ENCODE measurements at places on chromosomes 6 and 20.

DNA sequence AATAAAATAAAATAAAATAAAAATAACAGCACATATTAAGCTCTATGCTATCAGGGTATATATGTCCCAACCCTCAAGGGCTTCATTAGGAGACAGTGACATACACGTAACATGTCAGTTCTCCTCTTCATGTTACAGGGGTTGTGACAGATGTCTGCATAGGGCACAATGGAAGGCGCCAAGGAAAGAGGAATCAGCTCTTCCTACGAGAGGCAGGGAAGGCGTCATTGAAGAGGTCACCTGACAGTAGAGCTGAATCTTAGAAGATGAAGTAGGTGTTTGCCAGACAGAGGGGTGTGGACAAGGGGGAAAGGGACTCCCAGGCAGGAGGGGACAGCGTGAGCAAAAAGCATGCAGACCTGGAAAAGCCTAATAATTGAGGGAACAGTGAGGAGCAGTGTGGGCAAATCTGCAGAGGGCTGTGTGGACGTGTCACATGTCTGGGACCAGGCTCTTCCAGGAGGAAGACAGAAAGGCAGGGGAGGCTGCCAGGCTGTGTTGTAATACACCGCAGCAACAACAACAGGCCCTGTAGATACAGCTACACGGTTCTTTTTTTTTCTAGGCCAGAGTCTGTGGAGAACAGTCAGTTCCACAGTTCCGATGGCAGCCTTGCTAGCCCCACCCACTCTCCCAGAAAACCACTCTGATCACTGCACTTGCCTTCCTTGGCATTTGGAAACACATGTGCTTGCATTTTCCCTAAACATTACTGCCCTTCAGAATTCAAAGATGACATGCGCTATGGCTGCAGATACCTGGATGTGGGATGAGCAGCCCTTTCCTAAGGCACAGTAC is 2.5 kb upstream of the FKBP5 start:
- peak; percentile 16 for DNase-seq

- no peak for DNase-seq
Measured at GRCh38 chr6:163494279-163494727, 79.8 kb downstream of the QKI start.

DNA sequence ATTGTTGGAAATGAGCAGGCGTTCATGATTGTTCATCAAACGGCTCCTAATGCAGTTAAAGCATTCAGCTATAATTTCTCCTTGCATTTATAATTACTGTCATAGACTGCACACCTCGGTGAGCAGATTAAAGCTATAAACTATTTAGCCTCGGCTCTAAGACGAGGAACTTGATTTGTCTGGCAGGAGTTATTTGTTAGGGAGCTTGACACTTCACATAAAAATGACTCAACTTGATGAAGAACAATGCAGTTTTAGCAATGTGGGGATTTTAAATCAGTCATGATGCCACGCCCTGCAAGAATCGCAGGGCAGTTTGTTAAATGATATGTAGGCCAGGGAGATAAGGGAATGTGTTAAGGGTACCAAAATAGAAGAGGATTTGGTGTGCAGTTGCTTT is 290.2 kb downstream of the TSHZ2 start:
- DNase-seq: no peak

GRCh38 chr6:81309811-81310210 is 442.7 kb downstream of the TENT5A start:
- no peak for DNase-seq

GRCh38 chr6:81820980-81821379 is 68.5 kb upstream of the TENT5A start:
- no peak for DNase-seq

GRCh38 chr20:10336959-10337729 is 96.9 kb downstream of the MKKS start:
- no peak for DNase-seq

DNA sequence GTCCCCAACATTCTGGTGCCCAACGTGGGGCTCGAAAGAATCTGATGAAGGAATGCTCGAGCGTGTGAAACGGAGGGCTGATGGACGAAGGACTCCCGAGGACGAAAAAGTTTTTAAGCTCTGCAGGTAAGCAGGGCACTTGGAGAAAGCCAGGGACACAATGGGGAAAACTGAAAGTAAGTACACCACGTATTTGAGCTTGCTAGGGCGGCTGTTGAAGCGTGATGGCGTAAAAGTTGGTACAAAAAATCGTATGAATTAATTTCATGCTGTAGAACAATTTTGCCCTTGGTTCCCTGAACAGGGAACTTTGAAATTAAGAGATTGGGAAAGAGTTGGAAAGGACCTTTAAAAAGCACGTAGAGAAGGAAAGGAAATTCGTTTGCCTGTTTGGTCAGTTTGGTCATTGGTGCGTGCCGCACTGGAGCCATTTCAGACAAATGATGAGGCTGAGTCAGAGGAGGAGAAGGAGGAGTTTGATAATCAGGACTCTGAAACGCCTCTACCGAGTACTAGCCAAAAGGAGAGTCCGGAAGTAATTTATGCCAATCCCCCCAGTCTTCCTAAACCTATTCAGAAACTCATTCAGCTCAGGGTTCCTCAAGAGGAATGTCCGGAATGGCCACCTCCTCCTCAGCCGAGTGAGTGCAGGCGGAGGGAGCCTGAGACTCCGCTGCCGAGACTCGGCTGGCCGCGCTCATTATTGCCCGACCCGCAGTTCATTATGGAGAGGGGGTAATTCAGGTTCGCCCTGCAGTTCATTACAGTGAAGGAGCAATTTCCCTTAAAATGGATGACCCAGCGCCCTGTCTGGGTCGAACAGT is 59.2 kb upstream of the PRSS16 start:
- DNase-seq: no peak

DNA sequence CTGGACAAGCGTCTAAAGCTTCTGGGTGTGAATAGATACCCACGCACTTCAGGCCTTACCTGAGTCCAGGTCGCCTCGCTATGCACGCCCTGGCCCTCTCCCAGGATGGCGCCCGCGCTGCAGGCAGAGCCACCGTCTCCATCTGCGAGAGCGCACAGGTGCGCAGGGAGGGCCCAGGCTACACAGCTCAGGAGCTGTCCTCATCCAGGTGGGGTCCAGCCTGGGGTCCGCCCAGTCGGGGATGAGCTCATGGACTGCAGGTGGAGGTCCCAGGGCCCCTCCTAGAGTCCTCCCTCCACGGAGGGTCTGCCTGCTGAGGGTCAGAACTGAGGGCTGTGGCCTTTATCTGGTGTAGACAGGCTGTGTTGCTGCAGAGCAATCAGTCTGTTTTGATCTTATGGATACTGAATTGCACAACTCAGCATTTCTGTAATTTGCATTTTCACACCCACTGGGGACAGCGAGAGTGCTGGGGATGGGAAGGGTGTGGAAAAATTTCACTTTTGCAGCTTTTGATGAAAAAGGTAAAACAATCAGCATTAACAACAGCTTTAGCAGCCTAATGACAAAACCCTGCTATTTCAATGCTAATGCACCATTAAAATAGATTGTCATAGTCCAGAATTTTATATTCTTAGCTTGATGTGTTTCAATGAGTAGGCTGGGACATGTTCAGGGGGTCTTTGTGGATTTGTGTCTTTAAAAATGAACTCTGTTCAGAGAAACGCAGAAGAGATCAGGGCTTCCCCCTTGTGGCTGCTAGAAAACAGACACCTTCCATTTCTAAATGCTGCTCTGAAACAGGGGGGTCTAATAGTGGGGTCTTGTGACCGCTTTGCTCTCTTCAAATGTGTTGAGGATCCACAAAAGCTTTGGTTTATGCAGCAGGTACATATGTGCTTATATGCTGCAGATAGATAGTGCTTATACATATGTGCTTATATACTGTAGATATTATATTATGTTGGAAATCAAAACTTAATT is 77.8 kb upstream of the PHACTR3 start:
- DNase-seq: no peak

GRCh38 chr20:46402331-46402811 is 4.0 kb downstream of the ELMO2 start:
- DNase-seq: no peak

DNA sequence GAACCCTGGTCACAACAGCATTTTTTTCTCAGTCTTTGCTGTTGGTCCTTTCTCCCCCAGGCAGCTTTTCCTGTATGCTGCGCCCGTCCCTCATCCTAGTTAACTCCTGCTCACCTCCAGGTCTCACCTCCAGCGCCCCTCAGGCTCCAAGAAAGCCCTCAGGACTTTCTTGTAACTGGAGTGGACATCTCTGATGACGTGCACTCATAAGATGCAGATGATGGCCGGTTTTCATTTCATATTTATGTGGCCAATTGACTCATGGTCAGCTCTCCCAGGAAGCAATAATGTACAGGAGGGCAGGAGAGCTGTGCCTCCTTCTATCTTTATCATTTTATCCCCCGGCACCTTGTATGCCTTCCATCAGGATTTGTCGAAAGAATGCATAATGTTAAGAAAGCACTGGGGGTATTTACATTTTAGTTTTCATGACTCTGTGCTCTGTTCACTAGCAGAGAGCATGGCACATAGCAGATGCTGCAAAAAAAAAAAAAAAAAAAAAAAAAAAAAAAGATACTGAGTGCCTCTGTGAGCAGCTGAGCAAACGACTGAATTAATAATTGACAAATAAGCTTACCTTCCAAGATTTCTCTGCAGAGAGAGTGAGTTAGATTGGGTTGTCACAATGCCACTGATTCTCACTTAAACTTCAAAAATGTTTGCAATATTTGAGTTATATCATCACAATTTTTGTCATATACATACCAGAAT is 170.2 kb downstream of the DOK5 start:
- no peak for DNase-seq

DNA sequence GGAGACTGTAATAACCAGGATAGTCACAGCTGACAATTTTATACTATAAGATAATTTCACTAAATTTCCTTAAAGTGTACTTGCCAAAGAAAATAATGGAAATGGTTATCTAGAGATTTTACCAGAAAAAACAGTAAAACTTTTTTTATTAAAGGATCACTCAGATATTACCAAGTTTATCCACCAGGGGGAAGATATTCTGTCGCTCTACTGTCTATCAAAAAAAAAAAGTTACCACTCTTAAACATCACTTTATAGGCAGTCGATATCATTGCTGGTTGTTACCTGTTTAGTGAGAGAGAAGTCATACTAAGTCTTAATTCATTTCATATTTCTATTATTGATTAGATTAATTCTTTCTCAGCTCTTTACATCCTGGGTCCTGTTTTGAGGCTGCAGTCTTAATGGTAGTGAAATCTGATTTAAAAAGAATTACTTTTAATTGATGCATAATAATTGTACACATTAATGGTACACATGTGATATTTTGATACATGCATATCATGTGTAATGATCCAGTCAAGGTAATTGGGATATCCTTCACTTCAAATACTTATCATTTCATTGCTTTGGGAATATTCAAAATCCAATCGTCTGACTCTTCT is 18.9 kb downstream of the L3MBTL3 start:
- no peak for DNase-seq

GRCh38 chr20:50344232-50345071 is 153.8 kb downstream of the CEBPB start:
- DNase-seq: no peak

DNA sequence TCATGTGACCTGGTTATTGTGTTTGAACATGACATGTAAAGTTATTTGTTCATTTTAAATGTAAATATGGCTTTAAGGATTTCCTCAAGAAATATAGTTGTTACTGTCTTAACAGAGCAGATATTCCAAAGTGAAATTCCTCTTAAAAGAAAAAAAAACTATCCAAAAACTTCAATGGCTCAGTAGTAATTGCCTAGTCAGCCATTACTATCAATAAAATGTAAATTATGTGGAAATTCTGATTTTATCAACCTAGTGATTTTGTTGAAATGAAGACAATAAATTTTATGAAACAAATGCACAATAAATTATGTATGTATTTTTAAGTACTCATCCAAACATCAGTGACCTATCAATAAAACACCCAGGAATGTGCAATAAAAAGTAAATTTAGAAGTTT is 463.3 kb downstream of the TENT5A start:
- no peak for DNase-seq

- no peak for DNase-seq
Measured at GRCh38 chr20:63968136-63968927, 1.4 kb downstream of the ZNF512B start.

DNA sequence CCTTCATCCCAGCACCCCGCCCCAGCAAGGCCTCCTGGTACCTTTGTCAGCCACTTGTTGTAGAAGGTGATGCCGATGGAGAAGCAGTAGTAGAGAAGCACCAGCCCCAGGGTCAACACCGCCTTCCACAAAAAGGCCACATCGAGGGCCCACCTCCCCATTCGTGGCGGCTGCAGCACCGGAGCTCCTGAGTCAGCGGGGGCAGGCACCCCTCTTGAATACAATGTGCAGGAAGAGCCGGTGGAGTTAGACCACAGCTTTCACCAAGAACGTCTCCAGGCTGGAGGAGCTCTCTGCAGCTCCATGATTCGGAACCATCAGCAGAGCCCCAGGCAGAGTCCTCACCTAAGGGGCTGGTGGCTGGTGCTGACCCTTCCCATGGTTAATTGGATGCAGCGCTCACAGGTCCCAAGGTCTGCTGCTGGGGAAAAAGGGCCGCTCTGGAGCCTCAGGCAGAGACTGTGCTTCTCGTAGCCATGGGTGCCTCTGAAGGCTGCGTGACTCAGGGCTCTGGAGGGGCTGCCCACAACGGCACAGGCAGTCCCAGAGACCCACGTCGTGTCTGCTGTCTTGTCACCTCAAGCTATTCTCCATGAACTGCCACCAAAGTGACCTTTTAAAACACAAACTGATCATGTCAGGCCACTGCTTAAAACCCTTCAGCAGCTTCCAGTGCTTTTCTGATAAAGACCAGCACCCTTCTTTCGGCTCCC is 47.9 kb downstream of the ELMO2 start:
- DNase-seq: no peak

- DNase-seq: no peak
Measured at GRCh38 chr6:26329763-26330511, 35.1 kb upstream of the BTN3A2 start.

DNA sequence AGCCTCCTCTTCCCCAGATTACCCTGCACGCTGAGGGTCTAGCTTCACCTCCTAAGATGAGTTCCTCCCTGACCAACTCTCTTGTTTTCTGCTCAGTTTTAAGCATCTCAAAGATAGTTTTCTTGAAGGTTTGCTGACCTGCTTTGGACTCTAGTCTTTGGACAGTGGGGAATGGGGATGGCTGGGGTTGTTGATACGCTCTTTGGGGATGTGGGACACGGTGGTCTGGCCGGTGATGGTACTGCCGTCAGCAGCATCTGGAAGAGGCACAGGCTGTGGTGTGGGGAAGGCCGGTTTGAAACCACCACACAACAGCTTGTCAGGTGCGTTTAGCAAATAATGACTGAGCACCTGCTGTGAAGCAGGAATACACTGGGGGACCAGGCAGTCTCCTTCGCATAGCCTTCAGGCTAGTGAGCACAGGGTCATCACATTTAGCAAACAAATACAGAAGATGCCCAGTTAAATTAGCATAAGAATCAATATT is 94.1 kb downstream of the TMEM242 start:
- DNase-seq: no peak

GRCh38 chr6:38625217-38625616 is 14.5 kb downstream of the BTBD9 start:
- no peak for DNase-seq

DNA sequence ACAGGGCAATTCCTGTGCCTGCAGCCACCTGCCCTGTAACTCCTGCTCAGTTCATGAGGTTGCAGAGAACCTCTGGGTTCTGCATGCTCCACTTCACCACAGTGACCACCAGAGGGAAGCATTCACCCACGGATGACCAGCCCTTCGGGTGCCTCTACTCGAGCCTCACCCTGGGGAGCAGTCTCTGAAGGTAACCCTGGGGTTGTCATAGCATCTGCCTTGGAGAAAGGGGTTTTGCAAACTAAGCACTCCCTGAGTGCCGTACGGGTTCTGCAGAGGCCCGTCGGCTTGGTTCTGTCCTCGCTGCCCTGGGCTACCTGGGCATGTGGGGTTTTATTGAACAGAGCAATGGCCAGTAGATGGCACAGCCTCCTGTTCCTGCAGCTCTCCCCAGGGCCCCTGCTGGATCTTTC is 10.2 kb upstream of the CST5 start:
- DNase-seq: no peak

- DNase-seq: no peak
Measured at GRCh38 chr6:39731565-39731964, 6.4 kb upstream of the KIF6 start.
